ENCODE measurements at places on chromosomes 2 and 18.

GRCh38 chr2:172093416-172094293 lies 8.3 kb downstream of the DLX1 start:
- DNase-seq = no peak

GRCh38 chr2:144990661-144991060 lies 470.7 kb upstream of the ZEB2 start:
- DNase-seq = no peak

- DNase-seq = no peak
Observed at GRCh38 chr18:23401400-23402347, 51.4 kb upstream of the RIOK3 start.

DNA sequence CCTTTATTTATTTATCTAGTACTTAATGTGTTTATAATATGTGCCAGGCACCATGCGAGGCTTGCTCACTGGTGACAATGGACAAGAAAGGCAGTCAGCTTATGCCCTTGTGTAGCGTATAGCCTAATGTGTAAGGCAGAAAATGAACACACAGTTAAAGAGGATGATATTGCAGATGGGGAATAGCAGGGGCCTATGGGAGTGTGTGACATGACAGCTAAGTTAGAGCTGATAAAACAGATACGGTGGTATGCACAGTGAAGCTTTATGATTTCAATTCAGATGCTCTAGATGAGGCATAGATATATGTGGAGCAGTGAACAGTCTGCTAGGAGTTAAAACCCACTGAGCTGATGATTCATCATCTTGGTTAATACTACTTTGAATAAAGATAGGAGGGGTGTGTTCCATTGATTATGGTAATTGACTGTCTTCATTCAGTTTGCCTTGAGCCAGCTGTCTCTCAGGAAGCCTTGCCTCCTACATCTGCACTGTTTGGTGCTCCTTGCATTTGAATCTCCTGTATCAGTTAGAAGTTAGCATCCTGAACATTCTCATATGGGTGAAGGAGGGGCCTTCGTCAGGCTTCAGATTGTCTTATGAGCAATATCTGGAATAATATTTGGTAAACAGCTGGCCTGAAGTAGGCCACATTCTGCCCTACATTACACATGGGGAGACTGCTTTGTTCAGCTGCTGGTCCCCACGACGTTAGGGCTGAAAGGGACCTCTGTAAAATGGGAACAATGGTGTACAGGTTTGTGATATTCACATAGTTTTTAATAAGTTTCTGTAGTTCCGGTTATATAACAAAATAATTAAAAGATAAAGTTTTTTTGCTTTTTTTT lies 13.2 kb downstream of the MAP4K4 start:
- no peak for DNase-seq

- DNase-seq = no peak
Observed at GRCh38 chr2:24840164-24840869, 47.1 kb downstream of the CENPO start.

- no peak for DNase-seq
Observed at GRCh38 chr18:47983946-47984345, 53.5 kb upstream of the SMAD2 start.

- no peak for DNase-seq
Observed at GRCh38 chr2:122233372-122233771, 477.9 kb downstream of the TSN start.

- DNase-seq = no peak
Observed at GRCh38 chr2:225670111-225670974, 270.8 kb downstream of the NYAP2 start.

DNA sequence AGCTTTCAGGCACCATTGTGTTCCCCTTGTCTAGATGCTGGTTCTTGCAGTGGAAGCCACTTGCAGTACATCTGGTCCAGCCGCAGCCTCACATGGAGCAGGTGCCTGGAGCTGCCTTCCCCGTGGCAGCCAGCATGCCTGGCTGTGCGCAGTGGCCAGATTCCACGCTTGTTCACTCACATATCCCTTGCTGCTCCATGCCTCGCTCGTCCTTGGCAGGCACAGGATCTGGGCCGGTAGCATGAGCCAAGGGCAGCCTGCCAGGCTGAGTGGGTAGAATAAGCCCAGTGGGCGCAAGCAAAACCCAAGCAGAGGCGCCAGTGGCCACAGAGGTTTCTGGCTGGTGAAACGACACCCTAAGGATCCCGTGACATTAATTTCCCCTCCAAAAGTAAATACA lies 20.6 kb downstream of the TMX3 start:
- no peak for DNase-seq

DNA sequence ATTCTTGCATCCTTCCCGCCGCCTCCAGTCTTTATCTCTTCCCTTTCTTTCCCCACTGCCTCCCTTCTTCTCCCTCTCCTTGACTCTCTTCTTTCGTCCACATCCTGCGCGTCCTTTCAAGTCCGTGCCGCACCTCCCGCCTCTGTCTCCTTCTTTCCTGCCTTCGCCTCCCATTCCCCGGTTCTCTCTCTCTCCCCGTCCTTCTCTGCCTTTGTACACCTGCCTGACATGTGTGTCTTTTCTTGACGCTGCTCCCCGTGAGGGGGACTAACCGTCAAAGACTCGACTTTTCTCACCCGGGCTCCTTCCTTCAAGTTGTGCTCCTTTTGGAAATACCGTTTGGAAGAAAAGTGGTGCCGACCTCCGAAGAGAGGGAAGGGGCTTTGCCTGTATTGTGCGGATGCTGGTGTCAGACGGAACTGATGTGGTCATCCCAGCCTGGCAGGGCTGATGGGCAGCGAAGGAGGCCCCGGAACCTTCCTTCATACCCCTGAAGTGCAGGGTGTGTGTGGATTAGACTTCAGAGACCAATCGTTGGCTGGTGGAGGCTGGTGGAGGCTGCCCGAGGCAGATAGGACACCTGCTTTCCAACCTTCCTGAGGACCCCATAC lies 879 bp downstream of the TMEM178A start:
- no peak for DNase-seq
